ENCODE measurements at places on chromosomes 4 and X.

GRCh38 chrX:63758011-63758410 lies 27.0 kb downstream of the ARHGEF9 start:
- DNase-seq: no peak

- no peak for DNase-seq
Measured at GRCh38 chrX:23133551-23133950, 133.8 kb downstream of the DDX53 start.

DNA sequence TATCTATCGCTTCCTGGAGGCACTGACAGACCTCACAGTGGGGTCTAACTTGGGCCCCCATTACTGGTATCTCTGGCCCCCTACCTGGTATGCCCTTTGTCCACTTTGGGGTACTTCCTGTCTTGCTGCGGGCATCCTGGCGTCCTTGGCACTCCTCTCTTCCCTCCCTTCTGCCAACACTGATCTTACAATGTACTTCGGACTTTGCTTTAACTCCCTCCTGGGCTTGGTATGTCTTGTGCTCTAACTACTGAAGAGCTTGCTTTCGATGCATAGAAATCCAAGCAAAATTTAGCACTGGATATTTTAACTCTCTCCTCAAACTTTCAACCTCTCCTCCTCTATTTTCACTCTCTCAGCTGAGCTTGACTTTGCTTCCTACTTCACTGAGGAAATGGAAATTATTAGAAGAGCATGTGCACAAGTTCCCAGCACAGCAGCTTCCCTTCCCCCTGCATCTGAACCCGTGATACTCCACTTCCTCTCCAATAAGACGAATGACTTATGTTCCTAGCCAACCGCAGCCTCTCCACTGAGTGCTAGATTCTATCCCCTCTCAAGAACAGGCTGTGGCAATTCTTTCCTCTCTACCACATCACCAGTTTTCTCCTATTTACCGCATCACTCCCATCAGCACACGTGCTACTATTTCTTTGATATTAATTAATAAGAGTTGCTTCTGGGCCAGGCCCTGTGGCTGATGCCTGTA lies 52.9 kb downstream of the SUPT20HL2 start:
- DNase-seq: peak; percentile 77

GRCh38 chrX:16771483-16772398 lies 14.5 kb upstream of the TXLNG start:
- no peak for DNase-seq

- DNase-seq: peak; percentile 47
Measured at GRCh38 chr4:100430451-100430850, 87.4 kb downstream of the EMCN start.

DNA sequence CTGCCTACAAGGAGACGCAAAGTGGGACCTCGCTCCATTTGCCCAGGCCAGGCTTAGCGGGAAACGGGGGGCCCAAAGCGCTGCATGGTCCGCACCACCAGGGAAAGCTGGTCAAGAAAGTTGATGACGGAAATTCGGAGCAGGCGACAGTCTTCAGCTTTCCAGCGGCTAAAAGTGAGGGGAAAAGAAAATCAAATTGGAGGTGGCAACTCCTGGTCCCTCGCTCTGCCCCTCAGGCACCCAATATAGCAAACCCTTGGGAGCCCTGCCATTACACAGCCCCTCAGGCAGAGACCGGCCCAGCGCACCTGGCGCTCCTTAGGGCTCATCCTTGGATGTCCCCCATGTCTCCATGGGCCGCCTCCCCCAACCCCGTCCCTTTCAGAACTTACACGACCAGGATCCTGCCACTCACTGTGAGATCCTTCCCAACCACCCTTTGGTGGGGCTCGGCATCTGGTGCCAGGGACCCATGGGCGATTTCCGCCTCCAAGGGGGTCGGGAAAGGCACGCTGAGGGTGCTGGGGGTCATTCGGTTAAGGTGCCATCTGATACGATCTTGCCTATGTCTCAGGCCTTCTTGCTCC lies 1.1 kb downstream of the LAGE3 start:
- no peak for DNase-seq

DNA sequence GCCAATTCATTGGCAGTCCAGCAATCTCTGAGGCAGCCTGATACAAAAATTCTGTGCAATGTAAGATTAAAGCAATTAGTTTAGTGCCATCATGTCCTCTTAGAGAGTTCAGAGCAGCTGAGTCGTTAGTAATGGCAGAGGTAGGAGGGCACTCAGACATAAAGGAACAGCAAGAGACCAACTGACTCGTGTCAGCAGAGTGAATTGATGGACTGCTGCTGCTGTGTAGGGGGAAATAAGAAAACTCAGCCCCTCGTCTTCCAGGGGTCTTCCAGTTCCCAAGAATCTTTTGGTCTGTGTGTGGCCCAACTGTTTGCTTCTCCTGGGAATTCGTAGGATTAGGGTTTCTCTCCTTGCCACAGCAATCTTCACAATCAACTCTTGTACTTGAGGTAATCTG lies 100.9 kb downstream of the TTC29 start:
- no peak for DNase-seq

- peak; percentile 21 for DNase-seq
Measured at GRCh38 chrX:48475296-48475695, 703 bp upstream of the FTSJ1 start.

DNA sequence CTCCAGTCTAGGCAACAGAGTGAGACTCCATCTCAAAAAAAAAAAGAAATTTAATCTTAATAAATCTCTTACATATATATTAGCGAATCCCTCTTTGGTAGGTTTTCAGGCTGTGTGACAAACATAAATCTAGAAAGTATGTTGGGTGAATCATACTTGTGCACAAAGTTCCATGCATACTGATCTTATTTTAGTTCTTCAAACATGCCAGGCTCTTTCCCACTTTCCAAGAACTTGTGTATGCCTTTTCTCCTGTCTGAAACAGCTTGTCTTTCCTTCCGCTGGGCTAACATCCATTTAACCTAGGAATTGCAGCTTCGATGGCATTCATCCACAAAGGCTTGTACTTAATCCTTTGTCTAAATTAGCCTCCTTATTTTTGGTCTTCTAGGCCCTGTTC lies 156.6 kb upstream of the CASK start:
- DNase-seq: no peak

- DNase-seq: no peak
Measured at GRCh38 chr4:42655269-42655637, 1.7 kb downstream of the ATP8A1 start.

GRCh38 chr4:70754990-70755688 lies 33.4 kb downstream of the RUFY3 start:
- DNase-seq: no peak

DNA sequence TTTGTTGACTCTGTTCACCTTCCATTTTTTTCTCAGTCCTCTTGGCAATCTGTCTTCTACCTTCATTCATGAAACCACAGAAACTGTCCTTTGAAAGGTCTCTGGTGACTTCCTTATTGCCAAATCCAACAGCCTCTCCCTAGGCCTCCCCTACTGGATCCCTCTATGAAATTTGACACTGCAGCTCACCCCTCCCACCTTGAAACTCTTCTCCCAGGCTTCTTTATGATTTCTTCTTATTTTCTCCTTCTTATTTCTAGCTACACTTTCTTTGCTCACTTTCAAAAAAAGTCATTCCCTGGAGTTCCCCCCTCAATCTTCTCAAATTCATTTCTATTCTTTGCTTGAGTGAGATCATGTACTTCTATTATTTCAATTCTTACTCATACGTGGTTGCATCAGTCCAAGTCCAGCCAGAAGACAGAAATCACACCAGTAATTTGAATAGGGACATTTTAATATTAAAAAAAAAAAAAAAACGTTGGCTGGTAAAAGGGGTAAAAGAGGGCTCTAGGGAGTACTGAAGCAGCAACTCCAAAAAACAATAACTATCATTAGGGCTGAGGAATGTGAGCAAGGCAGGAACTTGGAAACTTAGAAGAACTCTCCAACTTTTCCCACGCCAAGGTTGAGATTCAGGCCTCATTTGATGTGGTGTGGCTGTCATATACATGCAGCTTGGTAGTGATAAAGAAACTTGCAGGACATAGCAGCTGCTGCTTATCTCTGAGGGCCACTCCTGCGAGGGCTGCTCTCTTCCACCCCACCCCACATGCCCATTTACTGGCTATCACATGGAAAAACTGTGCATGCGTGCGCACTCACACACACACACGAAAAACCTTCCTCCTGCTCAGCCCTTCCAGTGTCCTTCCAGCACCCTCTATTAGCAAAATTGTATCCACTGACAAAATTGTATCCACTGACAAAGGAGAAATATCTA lies 169.8 kb upstream of the GALNT7 start:
- no peak for DNase-seq

- no peak for DNase-seq
Measured at GRCh38 chrX:126509923-126510322, 42.7 kb downstream of the DCAF12L1 start.

GRCh38 chr4:128707864-128708263 lies 101.6 kb upstream of the JADE1 start:
- DNase-seq: no peak

DNA sequence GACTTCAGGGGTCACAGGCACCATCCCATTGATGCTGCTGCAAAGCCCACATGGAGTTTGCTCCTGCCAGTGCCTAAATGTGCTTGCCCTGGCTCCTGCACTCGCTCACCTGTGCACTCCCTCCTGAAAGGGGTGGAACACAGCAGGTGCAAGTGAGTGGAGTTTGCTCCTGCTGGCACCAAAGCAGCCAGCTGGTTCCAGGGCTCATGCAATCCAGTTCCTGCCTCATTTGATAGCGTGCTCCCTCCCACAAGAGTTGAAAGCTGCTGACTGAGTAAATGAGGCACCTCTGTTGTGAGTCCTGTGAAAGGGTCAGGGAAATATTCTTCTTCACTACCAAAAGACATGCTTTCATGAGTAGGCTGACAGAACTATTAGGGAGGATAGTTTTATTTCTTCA lies 30.5 kb downstream of the CXCL8 start:
- DNase-seq: no peak

DNA sequence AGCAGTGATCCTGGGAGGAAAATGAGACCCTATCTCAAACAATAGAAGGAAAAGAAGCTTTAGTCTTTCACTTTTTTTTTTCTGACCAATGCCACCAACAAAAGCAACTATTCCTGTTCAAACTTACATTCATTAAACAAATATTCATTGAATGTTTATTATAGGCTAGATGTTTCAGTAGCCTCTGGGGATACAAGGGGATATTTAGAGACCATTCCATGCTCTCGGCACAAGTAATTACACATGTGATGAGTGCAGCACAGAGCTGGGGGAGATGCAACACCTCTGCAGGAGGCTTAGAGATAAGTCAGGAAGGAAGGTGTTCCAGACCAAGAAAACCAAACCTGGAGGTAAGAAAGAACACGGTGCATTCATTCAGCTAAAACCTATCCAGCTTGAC lies 68.3 kb downstream of the PALLD start:
- no peak for DNase-seq

All from DND-41 (cell line).